GM12878 (cell line): ENCODE measurements at places on chromosomes 12 and 14. TPM values are rescaled to one million over a fixed set of nuclear protein-coding genes. Genes with fewer than 3 reads are reported as not detected.

- no peaks in the 10 kb centered on the region for H3K36me3 ChIP-seq
- H3K27me3 ChIP-seq: no peaks in the 10 kb centered on the region
- DNase-seq: no peak
- H3K27ac ChIP-seq: no peak overlapping the region
- no peaks in the 10 kb centered on the region for H3K4me1 ChIP-seq
- no peak overlapping the region for H3K4me3 ChIP-seq
These were observed 53.4 kb downstream of the PLBD1 start for GRCh38 chr12:14514154-14514842.

DNA sequence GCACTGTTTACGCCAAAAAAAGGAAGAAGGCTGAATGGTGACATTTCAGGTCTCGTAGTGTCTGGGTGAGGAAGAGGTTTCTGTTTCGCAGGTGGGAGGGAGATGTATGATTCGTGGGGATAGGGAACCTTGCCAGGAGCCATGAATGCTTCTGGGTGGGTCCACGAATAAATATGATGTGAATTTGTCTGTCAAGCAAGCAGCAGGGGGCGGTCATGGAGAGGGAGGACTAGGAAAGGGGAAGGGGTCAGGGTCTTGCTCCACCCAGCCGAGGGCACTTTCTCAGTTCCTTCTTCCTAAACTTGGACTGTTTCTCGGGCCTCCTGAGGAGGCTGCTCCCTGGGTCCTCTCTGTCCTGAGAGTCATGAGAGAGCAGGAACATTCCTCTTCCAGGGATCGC lies 72.5 kb downstream of the LGMN start:
- DNase-seq: no peak
- no peaks in the 10 kb centered on the region for H3K36me3 ChIP-seq
- H3K4me1 ChIP-seq: peaks cover 39% of the 10 kb centered on the region
- H3K27ac ChIP-seq: peak overlapping the region; percentile 74

DNA sequence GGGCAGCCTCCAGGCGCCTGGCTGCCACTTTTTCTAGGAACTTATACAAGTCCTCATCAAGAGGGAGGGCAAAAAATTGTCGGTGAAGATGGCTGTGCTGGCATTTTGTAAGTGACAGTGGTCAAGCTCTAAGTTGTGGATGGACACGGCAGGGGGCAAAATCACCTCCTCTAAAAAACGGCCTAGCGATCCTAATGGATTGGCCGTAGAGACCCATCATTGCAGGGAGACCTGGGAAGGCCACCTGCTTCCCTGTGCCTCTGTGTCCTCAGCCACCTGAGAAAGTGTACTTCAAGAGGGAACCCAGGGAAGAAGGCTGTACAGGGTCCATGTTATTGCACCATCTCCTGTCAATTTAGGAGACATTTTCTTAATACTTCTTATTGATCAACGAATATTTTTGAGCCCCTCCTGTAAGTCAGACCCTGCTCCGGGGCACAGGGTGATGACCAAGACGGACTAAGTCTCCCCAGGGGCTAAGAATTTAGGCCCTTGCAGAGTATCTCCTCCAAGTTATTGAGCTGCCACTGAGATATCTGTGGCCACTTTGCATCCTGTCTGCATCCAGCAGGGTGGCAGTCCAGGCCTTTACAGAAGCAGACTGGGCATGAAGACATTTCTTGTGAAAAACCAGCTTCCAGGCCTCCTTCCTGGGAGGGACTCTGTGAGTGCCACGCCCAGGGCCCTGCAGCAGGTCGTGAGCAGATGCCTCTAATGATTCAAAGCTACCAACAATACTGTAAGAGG lies 40.5 kb downstream of the PSMA6 start:
- DNase-seq: no peak
- no peaks in the 10 kb centered on the region for H3K36me3 ChIP-seq
- H3K4me1 ChIP-seq: peaks cover 27% of the 10 kb centered on the region
- no peak overlapping the region for H3K4me3 ChIP-seq
- H3K27ac ChIP-seq: no peak overlapping the region

- no peaks in the 10 kb centered on the region for H3K4me1 ChIP-seq
- H3K27me3 ChIP-seq: no peaks in the 10 kb centered on the region
- H3K27ac ChIP-seq: no peak overlapping the region
- no peak for DNase-seq
These were observed 948.8 kb upstream of the USP15 start for GRCh38 chr12:61311413-61311812.

- no peaks in the 10 kb centered on the region for H3K27me3 ChIP-seq
- no peak overlapping the region for H3K4me3 ChIP-seq
- no peaks in the 10 kb centered on the region for H3K4me1 ChIP-seq
- H3K27ac ChIP-seq: no peak overlapping the region
These were observed 67.9 kb upstream of the TMEM132D start for GRCh38 chr12:129971721-129972120.

DNA sequence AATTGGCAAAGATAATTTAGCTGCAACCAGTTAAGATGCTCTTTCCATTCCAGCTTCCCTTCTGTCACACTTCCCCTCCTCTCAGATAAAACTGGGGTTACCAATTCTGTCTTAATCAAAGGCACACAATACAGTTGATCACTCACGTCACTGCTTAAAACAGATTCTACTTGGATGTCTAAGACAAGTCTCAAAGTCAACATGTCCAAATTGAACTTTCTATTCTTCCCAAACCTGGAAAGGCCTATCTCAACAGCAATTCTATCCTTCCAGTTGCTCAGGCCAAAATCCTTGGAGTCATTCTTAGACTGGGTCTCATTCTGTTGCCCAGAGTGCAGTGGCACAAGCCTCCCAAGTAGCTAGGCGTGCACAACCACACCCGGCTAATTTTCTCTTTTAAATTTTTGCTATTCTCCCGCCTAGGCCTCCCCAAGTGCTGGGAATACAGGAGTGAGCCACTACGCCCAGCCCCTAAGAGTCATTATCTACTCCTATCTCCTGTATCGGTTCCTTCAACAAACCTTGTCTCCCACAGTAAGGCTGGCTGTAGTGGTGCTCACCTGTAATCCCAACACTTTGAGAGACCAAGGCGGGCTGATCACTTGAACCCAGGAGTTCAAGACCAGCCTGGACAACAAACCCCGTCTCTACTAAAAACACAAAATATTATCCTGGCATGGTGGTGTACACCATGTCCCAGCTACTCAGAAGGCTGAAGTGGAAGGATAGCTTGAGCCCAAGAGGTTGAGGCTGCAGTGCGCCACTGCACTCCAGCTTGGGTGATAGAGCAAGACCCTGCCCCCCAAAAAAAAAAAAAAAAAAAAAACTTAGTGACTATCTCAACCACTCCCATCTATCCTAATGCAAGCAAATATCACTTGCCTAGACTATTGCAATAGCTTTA lies 4.7 kb downstream of the RPS29 start:
- peaks cover 25% of the 10 kb centered on the region for H3K36me3 ChIP-seq
- H3K27ac ChIP-seq: no peak overlapping the region
- no peaks in the 10 kb centered on the region for H3K4me1 ChIP-seq
- DNase-seq: no peak
- no peaks in the 10 kb centered on the region for H3K27me3 ChIP-seq

GRCh38 chr12:20368651-20369304 lies 441 bp downstream of the PDE3A start:
- no peaks in the 10 kb centered on the region for H3K36me3 ChIP-seq
- H3K27ac ChIP-seq: no peak overlapping the region
- DNase-seq: no peak
- no peak overlapping the region for H3K4me3 ChIP-seq
- no peaks in the 10 kb centered on the region for H3K27me3 ChIP-seq
- no peaks in the 10 kb centered on the region for H3K4me1 ChIP-seq

GRCh38 chr14:74364271-74364880 lies 16.1 kb downstream of the VRTN start:
- H3K36me3 ChIP-seq: no peaks in the 10 kb centered on the region
- H3K27ac ChIP-seq: no peak overlapping the region
- no peak for DNase-seq
- H3K4me1 ChIP-seq: no peaks in the 10 kb centered on the region

GRCh38 chr14:91829511-91829910 lies 37.8 kb downstream of the TC2N start:
- H3K27ac ChIP-seq: no peak overlapping the region
- H3K36me3 ChIP-seq: no peaks in the 10 kb centered on the region
- no peaks in the 10 kb centered on the region; the same call in 1 of the 2 replicates for H3K27me3 ChIP-seq
- no peak for DNase-seq
- no peak overlapping the region; the same call in 1 of the 2 replicates for H3K4me3 ChIP-seq
- no peaks in the 10 kb centered on the region for H3K4me1 ChIP-seq

DNA sequence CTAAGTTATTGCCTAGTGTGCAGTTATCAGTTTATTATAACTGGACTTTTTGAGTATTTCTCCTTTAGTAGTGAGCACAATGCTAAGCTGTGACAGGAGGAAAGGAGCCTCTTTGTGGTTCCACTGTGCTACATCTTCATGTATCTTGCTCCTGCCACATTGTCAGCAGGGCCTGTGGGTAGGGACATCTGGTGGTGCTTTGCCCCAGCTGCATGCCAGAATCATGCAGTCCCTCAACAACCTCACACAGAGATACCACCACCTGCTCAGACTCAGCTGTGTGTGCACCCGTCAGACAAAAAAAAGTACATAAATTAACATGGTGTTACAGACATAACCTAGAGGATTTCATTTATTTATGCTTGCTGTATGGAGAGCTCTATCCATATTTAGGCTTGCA lies 51.1 kb downstream of the MIS18BP1 start:
- DNase-seq: no peak
- H3K4me1 ChIP-seq: no peaks in the 10 kb centered on the region
- H3K27ac ChIP-seq: no peak overlapping the region
- no peaks in the 10 kb centered on the region for H3K27me3 ChIP-seq

GRCh38 chr12:6442836-6443235 lies 1.9 kb upstream of the CD27 start:
- H3K4me1 ChIP-seq: peaks cover 43% of the 10 kb centered on the region
- peak overlapping the region; percentile 66 for H3K4me3 ChIP-seq
- H3K36me3 ChIP-seq: no peaks in the 10 kb centered on the region
- no peaks in the 10 kb centered on the region for H3K27me3 ChIP-seq

GRCh38 chr12:122063694-122064024 lies 14.9 kb upstream of the MLXIP start:
- no peak overlapping the region for H3K27ac ChIP-seq
- H3K36me3 ChIP-seq: peaks cover 2% of the 10 kb centered on the region; the same call in 1 of the 2 replicates
- no peaks in the 10 kb centered on the region for H3K27me3 ChIP-seq

- no peaks in the 10 kb centered on the region for H3K27me3 ChIP-seq
- H3K4me1 ChIP-seq: no peaks in the 10 kb centered on the region
- H3K27ac ChIP-seq: no peak overlapping the region
- H3K36me3 ChIP-seq: no peaks in the 10 kb centered on the region
- no peak for DNase-seq
- H3K4me3 ChIP-seq: no peak overlapping the region
These were observed 504.7 kb downstream of the LRFN5 start for GRCh38 chr14:42111355-42111754.

- no peaks in the 10 kb centered on the region for H3K36me3 ChIP-seq
- H3K27me3 ChIP-seq: peaks cover 3% of the 10 kb centered on the region; the same call in 1 of the 2 replicates
- no peaks in the 10 kb centered on the region for H3K4me1 ChIP-seq
- DNase-seq: no peak
These were observed 10.7 kb upstream of the BHLHE41 start for GRCh38 chr12:26135571-26135970.

- no peaks in the 10 kb centered on the region for H3K4me1 ChIP-seq
- H3K36me3 ChIP-seq: no peaks in the 10 kb centered on the region
- H3K4me3 ChIP-seq: no peak overlapping the region
- H3K27ac ChIP-seq: no peak overlapping the region
- DNase-seq: no peak
- no peaks in the 10 kb centered on the region for H3K27me3 ChIP-seq
These were observed 193.6 kb upstream of the FSCB start for GRCh38 chr14:44700694-44701093.

The SERPINA5 gene
- total RNA-seq: 0.56 and 0.90 TPM in 2 replicates

The BDKRB2 gene
- total RNA-seq: 0.05 TPM in 1 of 2 replicates, not detected in the other

The SLC17A8 gene
- not detected in 2 replicates for total RNA-seq

The DPPA3 gene
- not detected in 2 replicates for total RNA-seq

The TMEM179 gene
- total RNA-seq: not detected in 2 replicates

The SDR9C7 gene
- not detected in 2 replicates for total RNA-seq

The BBOF1 gene
- 0.64 and 0.77 TPM in 2 replicates for total RNA-seq

The GZMB gene
- 0.87 and 1.1 TPM in 2 replicates for total RNA-seq

The FOXM1 gene
- total RNA-seq: 58.6 and 60.0 TPM in 2 replicates

The PTHLH gene
- total RNA-seq: not detected in 2 replicates
